ENCODE measurements at places on chromosomes 11 and 22.

DNA sequence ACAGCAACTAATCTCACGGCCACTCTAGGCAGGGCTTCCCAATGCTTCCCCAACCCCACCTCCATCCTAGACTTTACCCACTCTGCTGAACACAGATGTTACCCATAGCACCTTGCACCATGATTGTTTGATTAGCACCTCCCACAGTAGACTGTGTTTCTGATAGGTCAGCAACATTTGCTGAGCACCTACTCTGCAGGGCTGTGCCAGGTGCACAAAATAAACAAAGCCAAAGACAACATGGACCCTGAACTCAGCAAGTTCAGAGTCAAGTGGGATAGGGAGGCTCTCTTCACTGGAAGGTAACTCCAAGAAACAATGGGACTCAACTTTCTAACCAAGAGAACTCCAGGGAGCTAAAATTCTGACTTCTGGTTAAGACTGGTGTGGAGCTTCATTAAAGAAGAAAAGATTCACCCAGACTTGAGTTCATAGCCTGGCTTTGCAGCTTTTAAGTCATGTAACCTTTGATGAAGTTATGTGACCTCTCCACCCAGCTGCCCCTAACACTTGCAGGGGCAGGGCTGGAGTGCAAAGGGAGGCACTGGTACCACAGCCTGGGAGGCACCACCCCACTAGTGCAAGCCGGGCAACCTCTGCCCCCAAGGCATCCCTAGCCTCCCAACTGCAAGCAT lies 6.7 kb upstream of the RTN4RL2 start:
- no peak for DNase-seq

DNA sequence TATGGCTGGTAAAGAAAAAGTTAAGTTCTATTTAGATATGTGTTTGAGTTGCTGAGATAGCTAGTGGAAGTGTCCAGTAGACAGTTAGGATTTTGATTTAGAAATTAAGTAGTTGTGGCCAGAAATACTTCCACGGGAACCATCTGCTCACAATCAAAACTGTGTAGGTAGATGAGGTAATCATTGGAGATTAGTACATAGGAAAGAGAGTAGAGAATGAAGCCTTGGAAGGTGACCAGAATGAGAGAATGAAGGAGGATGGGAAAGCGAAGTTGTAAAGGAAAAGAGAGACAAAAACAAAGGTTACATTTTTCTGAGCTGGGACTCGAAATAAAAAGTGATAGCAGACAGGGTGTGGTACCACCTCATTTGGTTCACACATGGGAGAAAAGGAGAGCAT lies 296.9 kb upstream of the SORL1-AS1 start:
- no peak for DNase-seq

- no peak for DNase-seq
These were observed 17.8 kb downstream of the BBOX1 start for GRCh38 chr11:27058456-27058855.

GRCh38 chr11:63869683-63870082 lies 30.8 kb downstream of the MARK2 start:
- DNase-seq: no peak

- DNase-seq: no peak
These were observed 136.2 kb downstream of the OSBP2 start for GRCh38 chr22:30830907-30831306.

DNA sequence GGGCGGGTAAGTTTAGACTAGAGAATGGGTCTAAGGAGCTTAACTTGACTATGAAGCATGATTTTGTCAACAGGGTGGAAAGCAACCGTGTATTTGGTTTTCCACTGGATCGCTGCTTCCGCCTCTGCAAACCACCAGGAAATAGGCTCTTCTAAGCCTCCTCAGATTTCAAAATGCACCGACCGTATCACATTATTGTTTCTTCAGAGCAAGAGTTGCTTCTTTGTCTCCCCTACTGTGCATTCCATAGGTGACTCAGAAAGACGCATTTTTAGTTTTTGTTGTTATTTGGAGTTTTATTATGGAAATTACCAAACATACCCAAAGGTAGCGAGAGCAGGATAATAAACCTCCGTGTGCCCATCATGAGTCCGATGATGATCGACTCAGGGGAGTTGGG lies 64.3 kb upstream of the RASD2 start:
- DNase-seq: no peak

- peak; percentile 87 for DNase-seq
These were observed 7.1 kb downstream of the CD44 start for GRCh38 chr11:35146074-35146521.

GRCh38 chr22:36184433-36185025 lies 17.1 kb downstream of the APOL4 start:
- DNase-seq: no peak

DNA sequence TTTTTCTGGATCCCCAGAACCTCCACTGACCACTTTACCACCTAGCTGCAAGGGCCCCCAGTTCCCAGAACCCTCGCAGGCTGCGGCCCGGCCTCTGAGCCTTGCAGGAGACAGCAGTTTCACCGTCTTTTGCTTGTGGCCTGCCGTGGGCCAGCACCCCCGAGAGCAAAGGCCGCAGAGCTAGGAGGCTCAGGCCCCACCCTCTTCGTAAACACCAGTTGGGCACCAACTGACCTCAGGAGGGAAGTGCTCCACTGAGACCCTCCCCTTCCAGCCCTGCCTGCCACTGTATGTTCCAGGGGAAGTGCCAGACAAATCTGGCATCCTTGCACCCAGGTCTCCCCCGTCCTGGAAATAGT lies 23.4 kb upstream of the CREB3L1 start:
- no peak for DNase-seq

DNA sequence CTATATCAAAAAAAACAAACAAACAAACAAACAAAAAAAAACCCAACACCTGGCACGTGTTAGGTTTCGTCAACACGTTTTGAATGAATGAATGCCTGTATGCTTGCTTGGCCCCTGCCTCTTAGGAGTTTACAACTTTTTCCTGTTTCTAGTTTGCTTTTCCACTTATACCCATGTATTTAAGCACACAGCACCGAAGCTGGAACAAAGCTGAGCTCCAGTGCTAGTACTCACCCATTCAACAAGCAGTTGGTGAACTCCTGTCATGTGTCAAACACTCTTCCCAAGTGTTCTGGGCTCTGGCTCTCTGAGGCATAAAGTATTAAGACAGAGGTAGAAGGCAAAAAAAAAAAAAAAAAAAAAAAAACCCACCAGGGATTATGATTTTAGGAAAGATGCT lies 599.3 kb downstream of the BUD13 start:
- no peak for DNase-seq

- no peak for DNase-seq
These were observed 5.9 kb downstream of the FHIP1B start for GRCh38 chr11:6228520-6228919.

GRCh38 chr11:33772300-33772699 lies 2.0 kb downstream of the FBXO3 start:
- DNase-seq: no peak

DNA sequence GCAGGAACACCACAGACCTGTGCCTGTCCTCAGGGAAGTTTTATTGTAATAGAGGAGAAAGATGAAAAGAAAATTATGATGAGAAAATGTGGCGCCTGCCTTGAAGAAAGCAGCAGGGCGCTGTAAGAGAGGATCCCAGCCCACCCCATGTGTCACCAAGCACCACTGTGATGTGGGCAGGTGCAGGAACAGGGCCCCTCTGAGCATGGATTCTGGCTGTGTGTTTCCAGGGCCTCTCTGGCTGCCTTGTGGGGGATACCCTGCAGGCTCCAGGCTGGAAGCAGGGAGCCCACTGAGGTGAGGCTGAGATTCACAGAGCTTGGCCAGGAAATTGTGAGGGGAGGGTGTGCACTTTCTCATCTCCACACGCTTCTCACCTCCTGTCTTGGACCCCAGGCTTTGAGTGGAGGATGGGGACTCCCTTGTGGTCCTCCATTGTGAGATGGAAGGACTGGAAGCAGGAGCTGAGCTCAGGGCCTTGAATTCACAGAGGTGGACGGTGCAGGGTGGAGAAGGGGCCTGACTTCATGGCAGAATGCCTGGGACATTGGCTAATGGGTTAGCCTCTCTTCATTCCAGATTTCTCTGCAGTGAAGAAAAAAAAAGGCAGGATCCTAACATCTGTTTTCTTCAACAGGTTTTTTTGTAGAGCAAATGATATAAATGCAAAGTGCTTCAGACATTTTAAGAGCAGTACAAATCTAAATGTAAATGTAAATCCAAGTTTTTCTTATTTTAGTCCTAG lies 246.6 kb upstream of the B3GAT1 start:
- no peak for DNase-seq

- peak; percentile 87 for DNase-seq
These were observed at the start of gene OSM for GRCh38 chr22:30266445-30267381. OSM (minus strand) TSS chr22:30266851; CDS start chr22:30266799, 52 bp downstream.

DNA sequence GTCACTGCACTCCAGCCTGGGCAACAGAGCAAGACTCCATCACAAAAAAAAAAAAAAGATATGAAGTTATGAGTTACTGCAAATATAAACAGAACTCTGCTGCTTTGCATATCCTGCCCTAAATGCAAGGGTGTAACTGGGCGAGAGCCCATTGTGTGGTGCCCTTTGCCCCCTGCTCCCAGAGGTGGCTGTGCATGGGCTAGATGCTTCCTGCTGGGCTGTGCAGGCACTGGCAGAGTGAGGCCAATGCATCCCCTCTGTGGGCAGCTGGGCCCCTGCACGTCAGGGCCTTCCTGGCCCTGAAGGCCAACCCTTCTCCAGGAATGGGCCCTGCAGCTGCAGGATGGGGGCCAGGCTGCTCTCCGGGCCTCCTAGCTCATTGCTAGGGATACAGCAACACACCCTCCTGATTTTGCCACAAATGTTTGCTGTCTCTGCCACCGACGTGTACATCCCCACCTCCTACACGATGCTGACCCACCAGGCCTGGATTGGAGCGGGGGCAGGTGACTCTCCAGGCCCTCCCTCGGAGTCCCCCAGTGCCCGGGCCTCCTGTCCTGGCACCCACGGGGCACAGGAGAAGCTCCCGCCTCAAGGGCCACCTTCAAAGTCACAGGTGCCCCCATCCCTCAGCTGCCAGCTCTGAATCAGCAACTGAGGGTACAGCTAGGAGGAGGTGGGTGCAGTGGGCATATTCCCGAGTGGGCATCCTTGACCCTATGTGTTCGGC lies 40.7 kb upstream of the COMT start:
- no peak for DNase-seq

DNA sequence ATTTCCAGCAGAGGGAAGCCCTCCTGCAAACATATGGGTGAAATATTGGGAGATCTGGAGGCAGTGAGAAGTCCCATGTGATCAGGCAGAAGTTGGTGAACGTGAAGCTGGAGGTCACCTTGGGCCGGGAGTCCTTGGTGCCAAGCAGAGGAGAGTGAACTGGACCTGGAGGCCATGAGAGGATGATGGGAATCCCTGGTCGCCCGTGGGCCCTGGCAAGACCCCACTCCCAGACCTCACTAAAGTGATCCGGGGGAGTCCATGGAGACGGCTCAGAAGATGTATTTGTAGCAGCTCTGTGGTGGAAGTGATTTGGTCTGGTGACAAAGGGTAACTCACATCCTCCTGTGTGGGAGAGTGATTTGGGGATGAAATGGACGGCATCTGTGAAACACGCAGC lies 71.0 kb downstream of the ARHGAP8 start:
- DNase-seq: no peak

DNA sequence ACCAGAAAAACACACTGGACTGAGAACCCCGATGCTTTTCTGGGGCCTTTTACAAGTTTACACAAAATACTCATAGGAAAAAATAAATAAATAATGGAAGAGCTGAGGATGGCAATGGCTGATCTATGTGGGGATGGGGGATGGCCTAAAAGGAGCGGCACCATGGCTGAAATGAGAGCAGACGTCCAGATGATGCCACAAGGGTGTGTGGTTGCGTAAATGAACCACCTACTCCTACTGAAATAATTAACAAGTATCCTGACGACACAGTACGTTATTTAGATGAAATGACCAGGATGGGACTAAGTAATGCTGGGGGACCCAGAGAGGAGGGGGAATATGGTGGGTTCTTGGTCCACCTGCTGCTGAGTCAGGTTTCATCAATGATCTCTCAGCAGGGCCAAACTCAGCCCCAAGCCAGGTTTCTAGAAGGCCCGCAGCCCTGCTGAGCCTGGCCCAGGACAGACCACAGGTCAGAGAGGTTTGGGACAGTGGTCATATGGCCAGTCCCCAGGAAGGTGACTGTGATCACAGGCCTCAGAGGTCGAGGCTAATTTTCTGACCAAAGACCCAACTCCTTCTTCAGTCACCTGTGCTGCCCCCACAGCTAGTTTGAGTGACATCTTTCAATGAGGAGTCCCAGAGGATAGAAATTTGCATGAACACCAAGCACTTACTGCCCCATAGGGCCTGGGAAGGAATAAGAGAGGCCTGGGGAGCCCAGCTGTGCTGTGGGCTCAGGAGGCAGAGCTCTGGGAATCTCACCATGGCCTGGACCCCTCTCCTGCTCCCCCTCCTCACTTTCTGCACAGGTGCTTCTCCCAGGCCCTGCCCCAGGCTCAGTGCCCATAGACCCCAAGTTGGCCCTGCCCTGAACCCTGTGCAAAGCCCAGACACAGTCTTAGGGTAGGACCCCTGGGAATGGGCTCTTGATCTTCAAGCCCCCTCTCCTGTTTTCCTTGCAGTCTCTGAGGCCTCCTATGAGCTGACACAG lies 76.3 kb upstream of the IGLL5 start:
- DNase-seq: no peak

DNA sequence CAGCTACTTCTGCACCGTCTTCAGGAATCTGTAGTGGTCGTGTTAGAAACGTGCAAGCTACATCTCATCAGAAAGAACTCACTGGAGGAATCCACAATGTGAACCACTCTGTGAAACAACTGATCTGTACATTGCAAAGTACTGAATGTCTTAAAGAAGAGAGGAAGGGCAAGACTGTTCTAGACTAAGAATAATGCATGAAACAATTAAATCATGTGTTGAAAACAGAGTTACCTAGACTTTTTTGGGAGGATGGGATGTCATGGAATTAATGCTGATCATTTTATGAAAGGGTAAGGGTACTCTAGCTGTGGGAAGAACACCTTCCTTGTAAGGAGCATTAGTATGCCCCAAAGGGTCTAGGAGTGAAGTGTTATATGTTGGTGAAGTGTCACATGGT lies 60.6 kb upstream of the YPEL1 start:
- DNase-seq: no peak

DNA sequence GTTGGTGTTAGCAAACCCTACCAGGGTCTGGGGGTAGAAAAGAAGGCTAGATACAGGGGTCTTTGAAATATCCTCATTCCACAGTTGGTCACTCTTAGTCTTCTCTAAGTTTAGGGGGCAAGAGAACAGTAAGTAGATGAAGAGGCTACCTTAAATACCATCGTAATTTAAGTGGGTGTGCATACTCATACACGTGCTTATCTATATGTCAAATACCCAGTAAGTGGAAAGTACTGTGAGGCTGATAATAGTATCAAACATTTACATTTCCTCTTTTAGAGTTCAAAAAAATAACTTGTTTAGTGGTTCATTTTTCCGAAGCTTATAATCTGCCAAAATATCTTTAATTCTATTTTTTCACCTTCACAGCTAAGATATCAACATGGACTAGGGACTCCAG lies 90.7 kb downstream of the WNT11 start:
- DNase-seq: no peak

DNA sequence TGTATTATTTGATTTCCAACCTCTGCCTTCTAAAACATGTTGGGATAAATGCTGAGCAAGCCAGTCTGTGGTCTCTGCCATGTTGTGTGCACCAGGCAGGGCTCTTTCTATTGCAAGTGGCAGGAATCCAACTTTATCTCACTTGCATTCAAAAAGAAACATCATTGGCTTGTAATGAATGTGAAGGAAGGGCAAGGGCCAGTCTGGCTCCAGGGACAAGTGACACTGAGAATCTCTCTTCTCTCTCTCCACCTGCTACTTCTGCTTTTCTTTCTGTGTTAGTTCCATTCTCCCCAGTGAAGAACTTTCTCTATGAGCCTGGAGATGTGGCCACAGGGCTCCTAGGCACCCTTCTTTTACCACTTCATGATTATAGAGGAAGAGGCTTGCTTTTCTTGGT lies 329.9 kb upstream of the NCAM1 start:
- DNase-seq: no peak

GRCh38 chr11:6300325-6300724 lies 20.0 kb downstream of the CAVIN3 start:
- no peak for DNase-seq
